H4 (cell line): ENCODE measurements at places on chromosomes 6 and 20. TPM values are rescaled to one million over a fixed set of nuclear protein-coding genes. Genes with fewer than 3 reads are reported as not detected.

Gene SLC35B2
- total RNA-seq, result 177 and 195 TPM in 2 replicates

Gene RGS17
- 1.1 and 1.5 TPM in 2 replicates for total RNA-seq

Gene ARID1B
- total RNA-seq, result 5.6 and 8.0 TPM in 2 replicates

Gene MCHR2
- total RNA-seq, result not detected in 2 replicates

Gene HFE
- total RNA-seq, result 7.8 and 13.4 TPM in 2 replicates

Gene VPS16
- 26.3 and 30.7 TPM in 2 replicates for total RNA-seq

Gene KCNK5
- 0.58 TPM in 2 replicates for total RNA-seq
